Activated T-cell treated with anti-CD3 and anti-CD28 coated beads, Interleukin-2, amount 50 U/mL, for 72 hours (primary cell): ENCODE measurements at places on chromosomes 3 and 15. TPM values are rescaled to one million over a fixed set of nuclear protein-coding genes. Genes with fewer than 3 reads are reported as not detected.

The MYL3 gene
- total RNA-seq: not detected

The VWA5B2 gene
- not detected for total RNA-seq

The GHSR gene
- total RNA-seq: not detected

The ANKUB1 gene
- not detected for total RNA-seq

DNA sequence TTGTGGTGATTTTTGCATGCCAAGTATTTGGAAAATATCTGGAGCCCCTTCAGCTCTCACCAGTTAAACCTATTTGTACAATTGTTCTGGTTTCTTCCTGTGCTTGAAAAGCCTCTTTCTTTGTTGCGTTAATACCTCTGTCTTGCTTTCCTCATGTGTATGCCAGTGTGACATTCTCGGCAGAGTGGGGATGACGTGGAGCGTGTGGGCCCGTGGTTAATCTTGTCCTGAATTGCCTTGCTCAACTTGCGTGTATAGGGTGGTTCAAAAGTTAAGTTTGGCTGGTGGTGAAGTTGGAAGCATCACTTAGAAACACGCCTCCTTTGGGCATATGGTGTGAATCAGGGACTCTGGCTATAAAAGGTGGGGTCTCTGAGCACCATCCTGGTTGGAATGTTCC is 67.1 kb downstream of the IGF1R start:
- H3K27ac ChIP-seq: peak overlapping the region; percentile 20
- H3K27me3 ChIP-seq: no peaks in the 10 kb centered on the region
- H3K36me3 ChIP-seq: peaks cover 11% of the 10 kb centered on the region
- peaks cover 62% of the 10 kb centered on the region for H3K4me1 ChIP-seq

- H3K27me3 ChIP-seq: no peaks in the 10 kb centered on the region
- H3K27ac ChIP-seq: no peak overlapping the region
- H3K4me3 ChIP-seq: no peak overlapping the region
- peaks cover 22% of the 10 kb centered on the region for H3K4me1 ChIP-seq
- peak; percentile 62 for DNase-seq
- H3K36me3 ChIP-seq: peaks cover 4% of the 10 kb centered on the region
These were observed 75.1 kb downstream of the CCK start for GRCh38 chr3:42190701-42191442.

- no peaks in the 10 kb centered on the region for H3K36me3 ChIP-seq
- peaks cover 7% of the 10 kb centered on the region for H3K4me1 ChIP-seq
- no peaks in the 10 kb centered on the region for H3K27me3 ChIP-seq
- no peak for DNase-seq
- no peak overlapping the region for H3K4me3 ChIP-seq
These were observed 33.6 kb upstream of the ZBTB38 start for GRCh38 chr3:141334627-141335250.

DNA sequence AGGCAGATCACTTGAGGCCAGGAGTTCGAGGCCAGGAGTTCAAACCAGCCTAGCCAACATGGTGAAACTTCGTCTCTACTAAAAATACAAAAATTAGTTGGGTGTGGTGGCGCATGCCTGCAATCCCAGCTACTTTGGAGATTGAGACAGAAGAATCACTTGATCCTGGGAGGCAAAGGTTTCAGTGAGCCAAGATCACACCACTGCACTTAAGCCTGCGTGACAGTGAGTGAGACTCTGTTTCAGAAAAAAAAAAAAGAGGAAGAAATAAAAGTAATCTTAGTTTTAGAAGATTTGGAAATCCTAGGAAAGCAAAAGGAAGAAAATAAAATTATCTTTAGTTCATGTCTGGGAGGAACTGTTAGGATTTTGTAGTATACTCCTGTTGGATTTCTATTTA is 77.2 kb downstream of the IL12A start:
- H3K4me1 ChIP-seq: peaks cover 6% of the 10 kb centered on the region
- H3K27me3 ChIP-seq: peaks cover 6% of the 10 kb centered on the region
- no peak overlapping the region for H3K27ac ChIP-seq

DNA sequence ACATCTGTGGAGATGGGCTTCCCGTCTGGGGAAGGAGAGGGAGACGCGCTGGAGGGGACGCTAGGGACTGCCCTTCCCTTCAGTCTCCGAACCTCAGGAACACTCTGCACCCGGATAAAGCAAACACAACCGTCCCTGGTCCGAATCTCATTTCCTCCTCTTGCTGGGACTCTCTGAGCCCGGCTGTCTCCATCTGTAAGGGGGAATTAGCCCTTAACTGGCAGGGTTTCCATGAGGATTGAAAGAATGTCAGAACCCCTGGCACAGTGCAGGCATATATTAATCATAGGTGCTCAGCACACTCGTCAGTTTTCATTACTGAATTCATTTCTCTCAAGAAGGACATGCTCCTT is 19.1 kb upstream of the IGDCC3 start:
- peaks cover 80% of the 10 kb centered on the region for H3K27me3 ChIP-seq
- DNase-seq: no peak
- H3K4me3 ChIP-seq: no peak overlapping the region
- peaks cover 11% of the 10 kb centered on the region for H3K4me1 ChIP-seq
- no peaks in the 10 kb centered on the region for H3K36me3 ChIP-seq

DNA sequence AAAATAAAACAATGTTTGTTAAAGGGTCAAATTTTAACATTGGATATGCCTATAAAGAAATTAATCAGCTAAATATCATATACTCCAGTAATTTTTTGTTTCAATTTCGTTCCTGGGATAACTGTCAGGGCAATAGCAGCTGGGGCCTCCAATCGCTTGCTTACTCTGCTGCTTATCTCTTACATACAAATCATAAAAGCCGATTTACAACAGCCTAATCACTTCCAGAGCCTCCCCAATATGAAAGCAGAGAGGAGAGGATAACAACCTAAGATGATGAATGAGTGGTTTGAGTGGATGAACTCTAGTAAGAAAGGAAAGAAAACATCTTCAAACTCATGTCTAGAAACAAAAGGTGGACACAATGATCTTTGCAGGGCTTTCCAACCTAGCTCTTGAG is 80.7 kb upstream of the PSMD6 start:
- no peaks in the 10 kb centered on the region for H3K36me3 ChIP-seq
- no peak overlapping the region for H3K4me3 ChIP-seq
- peaks cover 14% of the 10 kb centered on the region for H3K27me3 ChIP-seq
- DNase-seq: no peak
- H3K4me1 ChIP-seq: no peaks in the 10 kb centered on the region

DNA sequence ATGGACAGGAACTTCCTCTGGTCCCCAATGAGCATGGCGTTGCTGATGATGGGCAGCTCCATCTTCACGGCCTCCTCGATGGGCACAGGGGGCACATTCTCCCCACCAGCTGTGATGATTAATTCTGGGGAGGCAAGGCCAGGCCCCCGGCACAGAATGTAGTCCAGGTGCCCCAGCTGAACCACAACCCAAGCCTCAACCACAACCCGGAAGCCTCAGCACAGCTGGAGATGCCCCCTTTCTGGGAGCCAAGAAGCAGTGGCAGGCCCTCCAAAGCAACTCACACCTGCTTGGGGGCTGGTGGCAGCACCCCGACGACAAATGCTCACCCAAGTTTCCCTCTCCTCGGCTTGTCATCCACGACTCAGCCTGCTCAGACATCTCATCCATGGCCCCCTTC is 25.2 kb downstream of the IDH3A start:
- H3K36me3 ChIP-seq: peaks cover 20% of the 10 kb centered on the region
- H3K4me3 ChIP-seq: peak overlapping the region; percentile 17
- DNase-seq: peak; percentile 29
- peaks cover 22% of the 10 kb centered on the region for H3K4me1 ChIP-seq
- peak overlapping the region; percentile 6 for H3K27ac ChIP-seq

- no peak overlapping the region for H3K4me3 ChIP-seq
- DNase-seq: no peak
These were observed 93.3 kb downstream of the ADAMTSL3 start for GRCh38 chr15:83747050-83747717.

DNA sequence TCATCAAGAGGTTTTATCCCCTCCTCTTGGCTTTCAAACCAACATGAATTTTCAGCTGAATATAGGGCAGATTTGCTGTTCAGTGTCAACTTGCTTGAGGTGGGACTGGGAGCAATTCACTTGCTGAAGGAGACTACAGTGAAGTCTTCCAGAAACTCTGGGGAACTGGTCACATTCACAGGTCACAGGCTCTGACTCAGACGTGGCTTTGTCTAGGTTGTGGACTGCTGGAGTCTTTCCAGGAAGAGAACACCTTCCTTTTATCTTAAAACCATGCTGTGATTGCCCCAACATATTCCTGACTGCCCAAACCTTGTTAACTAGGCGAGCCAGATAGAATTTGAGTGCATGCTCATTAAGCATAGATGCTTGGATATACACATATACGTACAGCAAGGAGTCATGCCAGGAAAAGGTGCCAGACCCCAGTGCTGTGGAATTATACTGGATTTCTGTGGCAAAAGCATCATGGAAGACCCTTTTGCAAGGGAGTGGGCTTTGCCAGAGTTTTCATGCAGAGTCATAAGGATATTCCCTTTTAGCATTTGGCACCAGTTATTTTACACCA is 399.1 kb upstream of the TBL1XR1 start:
- no peak for DNase-seq
- no peaks in the 10 kb centered on the region for H3K36me3 ChIP-seq
- H3K27ac ChIP-seq: no peak overlapping the region
- no peaks in the 10 kb centered on the region for H3K27me3 ChIP-seq
- H3K4me1 ChIP-seq: peaks cover 78% of the 10 kb centered on the region
- no peak overlapping the region for H3K4me3 ChIP-seq

DNA sequence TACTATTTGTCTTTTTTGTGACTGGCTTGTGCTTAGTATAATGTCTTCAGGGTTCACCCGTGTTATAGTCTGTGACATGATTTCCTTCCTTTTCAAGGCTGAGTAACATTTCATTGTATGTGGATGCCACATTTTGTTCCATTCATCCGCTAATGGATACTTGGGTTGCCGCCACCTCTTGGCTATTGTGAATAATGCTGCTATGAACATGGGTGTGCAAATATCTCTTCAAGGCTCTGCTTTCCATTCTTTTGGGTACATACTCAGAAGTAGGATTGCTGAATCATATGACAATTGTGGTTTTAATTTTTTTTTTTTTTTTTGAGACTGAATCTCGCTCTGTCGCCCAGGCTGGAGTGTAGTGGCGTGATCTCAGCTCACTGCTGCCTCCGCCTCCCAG is 15.4 kb downstream of the CRTC3 start:
- H3K27ac ChIP-seq: peak overlapping the region; percentile 54
- H3K4me1 ChIP-seq: peaks cover 66% of the 10 kb centered on the region
- DNase-seq: no peak

GRCh38 chr15:81001152-81002008 is 657 bp downstream of the TLNRD1 start:
- H3K36me3 ChIP-seq: no peaks in the 10 kb centered on the region
- H3K27ac ChIP-seq: peak overlapping the region; percentile 79
- H3K27me3 ChIP-seq: no peaks in the 10 kb centered on the region
- peak; percentile 58 for DNase-seq
- H3K4me3 ChIP-seq: peak overlapping the region; percentile 95

- no peak overlapping the region for H3K27ac ChIP-seq
- H3K4me3 ChIP-seq: no peak overlapping the region
- H3K4me1 ChIP-seq: no peaks in the 10 kb centered on the region
- no peak for DNase-seq
- H3K27me3 ChIP-seq: no peaks in the 10 kb centered on the region
These were observed 47.5 kb downstream of the NMD3 start for GRCh38 chr3:161268601-161269000.

DNA sequence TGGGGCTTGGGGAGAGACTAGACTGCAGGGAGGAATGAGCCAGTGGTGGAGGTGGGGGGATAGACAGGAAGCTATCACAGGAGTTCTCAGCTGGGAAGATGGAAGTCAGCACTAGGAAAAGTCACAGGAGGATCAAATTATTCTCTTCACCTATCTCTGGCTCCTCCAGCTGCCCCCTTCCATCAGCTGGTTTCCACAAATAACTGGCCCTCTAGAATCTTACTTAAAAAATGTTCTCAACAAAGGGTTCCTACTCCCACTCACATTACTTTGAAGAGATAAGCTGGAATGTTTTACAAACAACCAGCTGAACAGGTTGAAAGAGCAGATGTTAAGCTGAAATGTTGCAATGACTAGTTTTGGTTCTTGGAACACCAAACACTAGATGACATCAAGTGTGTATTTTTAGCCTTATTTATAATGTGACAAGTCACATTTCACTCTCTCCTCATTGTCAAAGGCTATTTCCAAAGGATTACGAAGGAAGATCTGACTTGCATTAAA is 102.7 kb upstream of the AADACL2 start:
- no peaks in the 10 kb centered on the region for H3K36me3 ChIP-seq
- no peak overlapping the region for H3K27ac ChIP-seq
- peaks cover 6% of the 10 kb centered on the region for H3K27me3 ChIP-seq
- no peaks in the 10 kb centered on the region for H3K4me1 ChIP-seq
- no peak for DNase-seq

DNA sequence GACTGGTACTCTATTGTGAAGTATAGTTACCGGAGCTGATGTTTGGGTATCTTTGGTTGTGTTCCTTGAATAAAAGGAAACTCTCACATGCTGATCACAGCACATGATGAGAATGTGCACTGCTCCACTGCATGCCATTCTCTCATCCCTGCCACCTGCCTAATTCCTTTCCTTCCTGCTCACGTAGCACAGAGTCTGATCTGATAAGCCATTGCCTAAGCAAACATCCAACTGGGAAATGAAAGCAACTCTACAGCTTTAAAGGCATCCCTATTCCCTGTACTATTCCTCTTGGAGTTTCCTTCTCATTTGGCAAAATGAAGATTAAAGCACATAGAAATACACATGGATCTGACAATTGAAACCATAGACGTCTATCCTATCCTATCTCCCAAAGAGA is 359.8 kb downstream of the C3orf38 start:
- H3K27ac ChIP-seq: no peak overlapping the region
- peaks cover 3% of the 10 kb centered on the region for H3K36me3 ChIP-seq
- no peak overlapping the region for H3K4me3 ChIP-seq
- no peaks in the 10 kb centered on the region for H3K4me1 ChIP-seq
- H3K27me3 ChIP-seq: no peaks in the 10 kb centered on the region

DNA sequence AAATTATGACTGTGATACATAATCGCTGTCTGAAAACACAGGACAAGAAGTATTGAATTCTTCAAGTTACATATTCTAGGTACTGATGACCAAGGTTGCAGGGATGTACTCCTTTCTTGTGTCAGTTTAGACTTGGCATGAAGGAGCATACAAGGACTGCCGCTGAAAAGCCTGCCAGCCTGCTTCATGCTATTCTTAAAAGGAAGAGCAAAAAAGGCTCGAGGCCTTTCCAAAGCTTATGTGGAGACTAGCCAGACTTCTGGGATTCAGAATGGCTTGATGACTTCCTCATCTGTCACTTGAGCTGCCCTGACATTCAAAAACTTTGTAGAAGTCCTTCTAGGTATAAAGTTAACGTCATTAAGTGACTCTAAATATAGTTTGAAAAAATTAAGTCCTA is 92.0 kb downstream of the CADM2 start:
- DNase-seq: no peak
- H3K27ac ChIP-seq: no peak overlapping the region
- H3K27me3 ChIP-seq: no peaks in the 10 kb centered on the region

- peaks cover 10% of the 10 kb centered on the region for H3K4me1 ChIP-seq
- DNase-seq: no peak
- H3K36me3 ChIP-seq: no peaks in the 10 kb centered on the region
- no peak overlapping the region for H3K27ac ChIP-seq
- peaks cover 74% of the 10 kb centered on the region for H3K27me3 ChIP-seq
- H3K4me3 ChIP-seq: peak overlapping the region; percentile 72
These were observed 219.8 kb upstream of the TOPAZ1 start for GRCh38 chr3:44021651-44022594.
